Stimulated activated CD4-positive, alpha-beta T cell treated with anti-CD3 and anti-CD28 coated beads, TNF-alpha, amount 100 ng/mL, for 48 hours (primary cell): ENCODE measurements at places on chromosomes 16 and 17.

DNA sequence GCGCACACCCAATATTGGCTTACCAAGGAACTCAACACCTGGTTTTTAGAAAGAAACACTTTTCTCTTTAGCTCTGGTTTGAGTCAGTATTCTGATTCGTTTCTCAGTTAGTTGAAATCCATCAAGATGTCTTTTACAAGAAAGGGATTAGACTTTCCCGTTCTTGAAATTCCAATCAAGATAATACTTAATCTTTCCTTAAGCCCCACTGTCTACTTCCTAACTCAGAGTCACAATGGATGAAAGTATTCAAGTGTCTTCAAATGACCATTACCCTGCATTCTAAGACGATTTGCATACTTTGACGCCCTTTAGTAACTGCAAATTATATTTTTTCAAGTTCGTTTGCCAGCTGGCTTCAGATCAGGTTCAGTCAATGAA, 189.8 kb downstream of the USP22 start:
- no peak for DNase-seq

- DNase-seq, result no peak
Observed at GRCh38 chr17:4449736-4450135, 16.0 kb downstream of the SPNS3 start.

GRCh38 chr16:57863434-57864160, 61.3 kb upstream of the KIFC3 start:
- no peak for DNase-seq

- DNase-seq, result no peak
Observed at GRCh38 chr17:17947966-17948365, 24.2 kb downstream of the TOM1L2 start.

DNA sequence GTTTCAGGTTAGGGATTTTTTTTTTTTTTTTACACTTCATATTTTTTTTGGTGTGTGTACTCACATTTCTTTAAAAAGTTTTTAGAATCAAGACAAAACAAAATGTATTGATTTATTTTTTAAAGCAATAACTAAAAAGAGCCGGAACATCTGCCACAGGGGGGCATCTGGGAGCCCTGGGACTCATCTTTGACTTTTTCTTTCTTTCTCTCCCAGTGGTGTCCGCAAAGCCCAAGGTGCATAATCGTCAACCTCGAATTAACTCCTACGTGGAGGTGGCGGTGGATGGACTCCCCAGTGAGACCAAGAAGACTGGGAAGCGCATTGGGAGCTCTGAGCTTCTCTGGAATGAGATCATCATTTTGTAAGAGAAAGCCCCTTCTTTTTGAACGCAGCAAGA, 36.3 kb downstream of the WWP2 start:
- DNase-seq, result no peak

- DNase-seq, result no peak
Observed at GRCh38 chr17:72692676-72693075, 399.8 kb downstream of the SLC39A11 start.

- DNase-seq, result no peak
Observed at GRCh38 chr17:14733376-14733775, 432.5 kb downstream of the HS3ST3B1 start.

- no peak for DNase-seq
Observed at GRCh38 chr17:2964831-2965230, 98.6 kb downstream of the OR1D5 start.

DNA sequence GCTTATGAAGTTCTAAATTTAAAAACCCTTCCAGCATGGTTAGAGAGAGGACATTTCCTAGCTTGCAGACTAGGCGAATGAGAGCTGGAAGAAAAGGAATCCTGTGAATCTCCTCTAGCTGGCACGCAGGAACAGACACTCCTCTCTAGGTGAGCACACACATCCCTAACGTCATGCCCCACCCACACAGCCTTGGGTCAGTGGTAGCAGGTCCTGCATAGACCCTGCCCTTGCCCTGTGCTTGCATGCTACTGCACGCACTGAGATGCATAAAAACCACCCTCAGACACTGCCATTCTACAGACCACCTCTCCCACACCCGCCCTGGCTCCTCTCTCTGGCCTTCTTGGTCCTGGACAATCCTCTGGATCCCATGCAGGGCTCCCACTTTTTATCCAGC, 23.5 kb downstream of the CES1 start:
- no peak for DNase-seq

- no peak for DNase-seq
Observed at GRCh38 chr16:49725651-49726050, 130.3 kb downstream of the ZNF423 start.

- DNase-seq, result no peak
Observed at GRCh38 chr17:40485851-40486521, 15.4 kb downstream of the TNS4 start.

- DNase-seq, result no peak
Observed at GRCh38 chr16:23499801-23500200, 10.5 kb downstream of the GGA2 start.

- DNase-seq, result no peak
Observed at GRCh38 chr17:31522284-31522931, 130.9 kb downstream of the RAB11FIP4 start.

DNA sequence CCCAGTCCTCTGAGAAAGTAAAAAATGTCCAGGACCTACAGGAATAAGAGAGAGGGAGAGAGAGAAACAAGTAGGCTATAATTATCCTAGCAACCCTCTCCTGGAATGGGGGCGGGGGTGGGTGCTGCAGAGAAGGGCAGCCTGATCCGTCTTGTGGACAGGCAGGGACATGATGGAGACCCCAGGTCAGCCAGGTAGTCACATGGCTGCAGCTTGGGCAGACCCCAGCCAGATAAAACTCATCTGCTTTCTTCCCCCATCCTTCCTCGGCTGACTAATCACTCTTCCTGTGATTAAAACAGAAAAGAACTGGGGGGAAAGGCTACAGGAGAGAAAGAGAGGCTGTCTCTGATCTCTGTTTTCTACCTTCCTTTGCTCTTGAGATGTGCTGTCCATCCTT, 32.6 kb downstream of the COPZ2 start:
- no peak for DNase-seq

DNA sequence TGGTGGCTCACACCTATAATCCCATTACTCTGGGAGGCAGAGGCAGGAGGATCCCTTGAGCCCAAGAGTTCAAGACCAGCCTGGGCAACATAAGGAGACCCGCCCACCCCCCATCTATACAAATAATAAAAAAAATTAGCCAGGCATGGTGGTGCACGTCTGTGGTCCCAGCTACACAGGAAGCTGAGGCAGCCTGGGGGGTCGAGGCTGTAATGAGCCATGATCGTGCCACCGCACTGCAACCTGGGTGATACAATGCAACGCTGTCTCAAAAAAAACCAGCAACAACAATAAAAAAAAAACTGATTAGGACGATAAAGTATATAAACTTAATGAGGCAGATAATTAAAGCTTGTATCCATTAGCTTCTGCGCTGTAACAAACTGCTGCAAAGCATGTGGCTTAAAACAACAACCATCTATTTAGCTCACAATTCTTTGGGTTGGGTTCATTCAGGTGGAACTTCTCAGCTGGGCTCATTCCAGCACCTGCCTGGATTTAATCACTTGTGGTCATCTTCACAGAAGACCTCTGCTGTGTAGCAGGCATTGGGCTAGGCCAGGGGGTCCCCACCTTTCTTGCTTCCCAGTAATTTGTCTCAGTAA, 45.8 kb downstream of the LCMT1 start:
- no peak for DNase-seq

GRCh38 chr16:68074850-68075555, 10.2 kb upstream of the NFATC3 start:
- no peak for DNase-seq

GRCh38 chr16:85365120-85365519, 248.0 kb upstream of the GSE1 start:
- DNase-seq, result no peak

- no peak for DNase-seq
Observed at GRCh38 chr17:75625813-75626486, 7.3 kb upstream of the SMIM5 start.

DNA sequence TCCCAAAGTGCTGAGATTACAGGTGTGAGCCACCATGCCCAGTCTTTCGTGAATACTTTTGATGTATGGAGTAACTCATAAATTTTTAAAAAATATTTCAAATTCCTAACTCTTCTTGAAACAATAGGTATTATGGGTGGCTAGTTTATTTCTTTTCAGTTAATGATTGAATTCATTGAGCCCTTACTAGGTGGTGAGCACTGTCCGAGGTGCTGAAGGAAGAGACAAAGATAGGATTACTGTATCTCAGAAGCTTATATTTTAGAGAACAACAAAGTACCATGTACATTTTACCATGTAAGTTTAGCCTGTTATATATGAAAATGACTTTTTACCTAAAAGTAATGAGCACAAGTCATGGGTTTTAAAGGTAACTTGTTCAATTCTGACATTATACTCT, 418.3 kb downstream of the NPIPA7 start:
- no peak for DNase-seq

- no peak for DNase-seq
Observed at GRCh38 chr17:40433551-40434415, 9.5 kb upstream of the IGFBP4 start.

GRCh38 chr16:66524601-66525164, 25.2 kb downstream of the TK2 start:
- no peak for DNase-seq

- peak; percentile 55 for DNase-seq
Observed at GRCh38 chr17:42679492-42680330, 1.9 kb downstream of the CCR10 start.

DNA sequence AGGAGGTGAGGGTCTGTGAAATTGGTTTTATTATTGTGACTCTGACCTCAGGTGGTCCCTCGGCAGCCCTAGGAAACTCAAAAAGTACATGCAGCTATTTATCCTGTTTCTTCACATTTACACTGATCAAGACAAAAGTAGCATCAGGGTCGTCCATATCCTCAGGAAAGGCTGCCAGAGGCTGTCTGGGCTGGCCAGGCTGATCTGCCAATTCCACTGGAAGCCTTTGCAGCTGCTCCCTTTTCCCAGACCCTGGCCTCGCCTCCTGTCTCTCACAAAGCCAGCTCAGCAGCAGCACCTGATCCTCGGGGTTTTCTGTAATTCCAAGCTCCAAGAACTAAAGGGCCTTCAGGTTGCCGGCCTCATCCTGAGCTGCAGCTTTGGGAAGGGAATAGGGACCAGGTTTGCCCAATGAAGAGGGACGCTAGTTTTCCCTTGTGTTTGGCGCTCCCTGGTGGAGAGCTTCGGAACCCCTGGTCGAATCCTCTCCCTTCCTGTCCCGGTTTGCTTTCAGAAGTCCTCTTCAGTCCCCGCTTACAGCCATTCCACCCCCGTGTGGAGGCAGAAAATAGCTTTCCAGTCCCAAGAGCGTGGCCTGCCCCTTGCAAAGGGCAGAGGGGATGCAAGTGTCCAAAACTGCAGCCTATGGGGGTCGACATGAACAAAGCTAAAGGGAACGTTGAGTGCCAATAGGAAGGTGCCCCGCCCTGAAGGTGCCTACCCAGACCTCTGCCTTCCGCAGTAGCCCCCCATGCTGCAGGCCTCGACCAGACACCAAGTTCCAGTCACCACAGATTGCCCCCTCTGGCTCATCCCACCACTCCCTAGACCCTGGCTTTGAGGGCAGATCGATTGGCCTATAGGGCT, 13.4 kb downstream of the MFSD6L start:
- peak; percentile 50 for DNase-seq

GRCh38 chr16:23843143-23843542, 7.4 kb downstream of the PRKCB start:
- no peak for DNase-seq

DNA sequence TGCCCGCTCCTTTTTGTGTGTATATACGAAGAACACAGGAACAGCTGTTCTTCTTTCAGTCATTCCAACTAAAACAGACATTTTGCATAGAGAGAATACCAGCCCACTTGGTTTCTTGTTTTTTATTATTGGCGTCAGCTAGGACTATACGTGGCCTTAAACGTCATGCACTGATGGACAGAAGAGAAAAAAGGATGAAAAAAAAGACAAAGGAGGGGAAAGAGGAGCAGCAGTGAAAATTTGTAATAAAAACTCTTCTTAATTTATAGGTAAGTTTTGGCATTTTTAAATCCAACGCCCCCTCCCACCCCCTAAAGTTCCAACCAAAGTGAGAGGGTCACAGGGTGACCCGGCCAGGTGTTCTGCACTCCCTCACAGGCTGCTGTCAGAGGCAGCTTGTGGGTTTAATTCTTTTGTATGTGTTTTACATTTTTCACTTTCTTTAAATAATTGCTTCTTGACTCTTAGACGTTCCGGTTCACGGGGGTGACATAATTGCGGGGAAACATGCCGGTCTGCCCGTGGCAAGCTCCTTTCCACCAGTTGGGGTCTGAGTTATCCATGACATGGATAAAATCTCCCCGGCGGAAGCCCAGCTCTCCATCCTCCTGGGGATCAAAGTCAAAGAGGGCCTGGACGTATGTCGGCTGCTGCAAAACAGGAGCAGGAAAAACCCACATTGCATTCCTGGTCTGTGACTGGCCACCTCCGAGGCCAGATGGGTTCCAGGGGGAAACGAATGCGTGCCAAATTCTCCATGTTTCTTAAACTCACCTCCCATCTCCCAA, 30.9 kb upstream of the SLC25A19 start:
- DNase-seq, result no peak

GRCh38 chr16:11978080-11978479, 1.5 kb downstream of the SNX29 start:
- DNase-seq, result no peak

GRCh38 chr17:7548585-7549400, at the start of gene TNFSF12:
Gene TNFSF12, plus strand, starts transcription at chr17:7549058. Its CDS starts 96 bp downstream, at chr17:7549154.
- peak; percentile 51 for DNase-seq

DNA sequence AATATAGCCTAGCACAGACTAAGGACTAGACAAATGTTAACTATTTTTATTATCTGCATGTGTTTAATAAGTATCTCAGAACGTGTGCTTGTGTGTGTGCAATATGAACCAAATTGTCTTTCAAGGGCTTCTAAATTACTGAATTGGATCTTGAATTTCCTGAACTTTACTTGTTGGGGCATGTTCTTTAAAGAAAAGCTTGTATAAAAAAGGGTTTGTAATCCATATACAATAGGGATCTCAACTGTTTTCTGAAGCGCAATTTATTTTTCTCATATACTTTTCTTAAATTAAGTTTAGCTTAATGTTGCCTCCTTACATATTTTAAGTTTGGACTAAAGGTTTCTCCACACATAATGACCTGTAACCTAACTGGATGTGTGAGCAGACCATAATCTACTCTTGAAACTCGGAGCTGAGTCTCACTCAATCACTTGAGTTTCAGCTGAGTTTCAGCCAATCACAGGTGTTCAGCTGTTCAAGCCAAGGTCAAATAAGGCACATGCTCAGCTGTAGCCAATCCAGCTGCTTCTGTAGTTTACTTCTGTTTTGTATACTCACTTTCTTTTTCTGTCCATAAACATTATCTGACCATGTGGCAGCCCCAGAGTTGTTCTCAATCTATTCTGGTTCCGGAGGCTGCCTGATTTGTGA, 72.3 kb downstream of the CDK5R1 start:
- no peak for DNase-seq

GRCh38 chr17:63983320-63983719, 10.6 kb upstream of the SCN4A start:
- no peak for DNase-seq

- no peak for DNase-seq
Observed at GRCh38 chr17:19285213-19285900, 48.2 kb downstream of the EPN2 start.

GRCh38 chr17:6674586-6674985, 23.0 kb downstream of the C17orf100 start:
- no peak for DNase-seq
